ENCODE measurements at places on chromosomes 1 and 21.

- DNase-seq: no peak
Observed at GRCh38 chr1:97051823-97052222, 330.2 kb downstream of the PTBP2 start.

GRCh38 chr21:45542242-45542666 lies at the start of gene SLC19A1:
SLC19A1 (minus strand) TSS chr21:45542440; CDS start chr21:45537959, 4,481 bp downstream.
- no peak for DNase-seq

GRCh38 chr1:9691691-9692090 lies 40.2 kb downstream of the PIK3CD start:
- no peak for DNase-seq

DNA sequence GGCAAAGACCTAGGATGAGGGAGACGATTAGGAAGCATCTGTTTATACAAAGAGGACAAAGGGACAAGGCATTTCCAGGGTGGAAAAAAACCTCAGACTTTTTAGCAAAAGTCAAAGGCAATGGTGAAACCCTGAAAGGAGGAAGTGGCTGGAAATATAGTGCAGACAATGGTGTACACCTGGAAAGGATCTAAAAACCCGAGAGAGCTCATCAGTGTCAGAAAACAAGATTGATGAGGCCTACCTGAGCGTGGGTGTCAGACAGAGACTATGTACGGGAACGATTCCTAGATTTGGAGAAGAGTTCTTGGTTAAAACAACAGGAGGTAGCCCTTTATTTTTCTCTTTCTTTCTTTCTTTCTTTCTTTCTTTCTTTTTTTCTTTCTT lies 68.8 kb upstream of the HUNK start:
- DNase-seq: no peak

GRCh38 chr1:87051965-87052364 lies 137.5 kb downstream of the HS2ST1 start:
- DNase-seq: no peak

DNA sequence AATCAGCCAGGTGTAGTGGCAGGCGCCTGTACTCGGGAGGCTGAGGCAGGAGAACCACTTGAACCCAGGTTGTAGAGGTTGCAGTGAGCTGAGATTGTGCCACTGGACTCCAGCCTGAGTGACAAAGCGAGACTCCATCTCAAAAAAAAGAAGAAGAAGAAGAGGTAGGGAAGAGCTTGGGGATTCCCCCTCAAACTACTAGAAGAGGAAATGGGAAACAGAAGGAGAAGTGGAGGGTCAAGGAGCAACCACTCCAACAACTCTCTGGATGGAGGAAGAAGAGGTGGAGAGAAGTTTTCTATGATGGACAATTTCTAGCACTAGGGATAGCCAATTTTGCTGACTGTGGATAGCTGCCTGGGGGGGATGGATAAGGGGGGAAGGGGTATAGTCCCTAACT lies 14.9 kb upstream of the SLAMF9 start:
- no peak for DNase-seq
